ENCODE measurements at places on chromosomes 6 and 20. TPM values are rescaled to one million over a fixed set of nuclear protein-coding genes. Genes with fewer than 3 reads are reported as not detected.

GRCh38 chr6:103983860-103984259 is 875.9 kb downstream of the HACE1 start:
- no peak for DNase-seq

DNA sequence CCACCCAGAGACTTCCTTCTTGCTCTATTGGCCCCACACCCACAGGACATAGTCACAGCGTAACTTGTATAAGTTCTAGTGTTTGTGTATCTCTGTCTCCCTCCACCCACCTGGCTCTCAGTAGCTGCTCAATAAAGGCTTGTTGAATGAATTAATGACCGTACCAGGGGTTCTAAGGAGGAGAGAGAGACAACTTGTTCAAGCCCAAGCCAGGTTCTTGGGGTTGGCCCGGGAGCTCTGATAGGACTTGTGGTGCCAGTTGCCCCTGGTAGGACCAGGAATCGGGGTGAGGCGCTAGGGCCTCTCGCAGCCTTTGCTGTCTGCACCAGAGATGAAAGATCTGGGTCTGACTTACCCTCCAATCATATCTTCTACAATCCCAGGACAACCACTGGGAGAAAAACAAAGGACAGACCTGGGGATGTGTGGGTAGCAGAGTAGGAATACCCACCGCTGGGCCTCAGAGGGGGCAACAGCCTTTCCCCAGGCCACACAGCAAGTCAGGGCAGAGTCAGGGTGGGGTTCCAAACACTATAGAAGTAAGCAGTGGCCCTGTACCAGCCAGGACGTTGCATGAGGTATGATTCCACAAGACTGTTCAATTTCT is 5.3 kb upstream of the TGM2 start:
- DNase-seq = no peak

DNA sequence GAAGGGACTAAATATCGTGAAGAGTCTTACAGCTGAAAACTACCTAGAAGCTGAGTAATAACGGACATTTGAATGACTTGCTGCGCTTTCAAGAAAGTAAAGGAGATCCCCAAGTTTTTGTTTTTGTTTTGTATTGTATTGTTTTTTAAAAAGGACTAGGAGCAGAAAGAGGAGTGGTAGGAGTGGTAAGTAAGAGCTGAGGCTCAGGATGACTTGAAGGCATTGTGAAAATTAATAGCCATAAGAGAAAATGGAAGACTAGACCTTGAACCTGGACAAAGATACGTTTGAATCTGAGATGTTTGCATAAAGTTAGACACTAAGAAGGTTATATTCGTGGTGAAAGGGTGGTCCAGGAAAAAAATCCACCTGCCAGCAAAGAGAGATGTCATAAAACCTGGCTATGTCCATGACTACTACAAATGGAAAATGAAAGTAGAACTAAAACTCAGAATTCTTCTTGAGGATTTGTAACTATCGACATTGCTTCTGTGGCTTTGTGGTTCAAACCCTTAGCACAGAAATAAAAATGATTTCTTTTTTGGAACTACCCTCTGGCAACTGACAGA is 824.8 kb upstream of the FLRT3 start:
- DNase-seq = no peak

DNA sequence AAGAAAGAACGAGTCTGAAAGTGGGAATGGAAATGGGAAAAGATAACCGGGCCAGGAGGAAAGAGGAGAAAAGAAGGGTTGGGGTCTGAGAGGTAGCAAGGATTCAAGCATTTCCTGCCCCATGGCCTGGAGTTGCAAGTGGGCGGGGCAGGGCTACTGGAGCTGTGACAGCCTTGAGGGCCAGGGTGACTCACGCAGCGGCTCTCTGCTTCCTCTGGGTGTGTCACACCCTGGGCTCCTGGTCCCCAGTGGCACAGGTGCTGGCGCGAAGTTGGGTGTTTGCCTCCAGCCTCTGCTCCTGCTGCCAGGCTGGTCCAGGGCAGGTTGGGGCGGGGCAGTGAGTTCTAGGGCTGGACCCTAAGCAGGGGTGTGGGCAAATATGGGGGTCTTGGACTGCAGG is 3.3 kb upstream of the ULBP3 start:
- DNase-seq = no peak

Gene TUBB2A
- total RNA-seq = 90.7 TPM

Data from fibroblast of villous mesenchyme (primary cell).